ENCODE measurements at places on chromosomes 4 and X.

- DNase-seq = no peak
Observed at GRCh38 chr4:25978327-25978726, 64.3 kb downstream of the SMIM20 start.

GRCh38 chrX:40433160-40433559 lies 147.6 kb upstream of the ATP6AP2 start:
- no peak for DNase-seq

GRCh38 chr4:152691761-152692160 lies 12.0 kb upstream of the TMEM154 start:
- no peak for DNase-seq

DNA sequence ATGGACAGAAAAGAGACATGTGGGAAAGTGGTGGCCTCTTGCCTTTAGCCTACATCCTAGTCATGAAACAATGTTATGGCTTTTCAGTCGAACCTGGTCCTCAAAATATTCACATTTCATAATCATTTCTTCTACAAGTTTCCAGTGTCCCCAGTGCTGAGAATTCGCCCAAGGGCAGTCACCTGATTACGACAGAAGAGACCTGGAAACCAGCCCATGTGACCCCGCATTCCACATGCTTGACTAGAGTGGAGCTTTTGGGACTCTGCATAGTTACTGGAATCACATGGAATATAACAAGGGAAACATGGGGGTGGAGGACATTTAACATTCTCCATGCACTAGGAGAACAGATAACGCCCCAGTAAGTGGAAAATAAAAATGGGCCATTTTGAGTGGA lies 100.1 kb downstream of the PPARGC1A start:
- DNase-seq = no peak

DNA sequence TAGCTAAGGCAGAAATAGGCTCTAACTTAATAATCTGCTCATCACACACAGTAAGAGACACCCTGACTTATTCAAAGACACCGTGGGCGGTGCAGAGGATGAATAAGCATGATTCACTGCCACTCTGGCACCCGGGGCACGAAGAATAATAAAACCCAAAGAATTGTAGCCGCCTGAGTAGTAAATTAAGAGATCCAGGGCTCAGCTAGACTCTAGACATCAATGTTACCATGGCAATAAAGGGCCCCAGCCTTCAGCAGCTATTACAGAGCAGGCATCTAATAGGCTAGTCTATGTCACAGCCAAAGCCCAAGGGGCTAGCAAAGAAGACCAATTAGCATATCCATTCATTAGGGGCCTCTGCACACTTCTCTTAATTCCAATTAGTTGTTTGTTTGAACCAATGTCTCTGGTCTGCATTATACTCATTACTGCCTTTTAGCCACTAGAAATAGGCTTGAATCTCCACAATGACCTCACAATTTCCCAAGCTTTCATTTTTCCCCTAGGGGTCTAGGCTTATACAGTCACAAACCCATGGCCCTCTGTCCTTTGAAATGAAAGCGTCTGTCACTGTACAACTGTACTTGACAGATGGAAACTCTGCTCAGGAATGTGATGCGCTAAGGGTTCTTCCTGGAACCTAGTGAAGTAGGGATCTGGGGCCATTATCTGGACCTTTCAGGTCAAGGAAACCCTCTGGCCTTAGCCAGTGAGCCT lies 3.0 kb upstream of the ATP1B4 start:
- DNase-seq = no peak

- no peak for DNase-seq
Observed at GRCh38 chr4:21778702-21779101, 169.9 kb downstream of the KCNIP4 start.

GRCh38 chr4:140806163-140806562 lies 50.0 kb upstream of the TBC1D9 start:
- DNase-seq = no peak

DNA sequence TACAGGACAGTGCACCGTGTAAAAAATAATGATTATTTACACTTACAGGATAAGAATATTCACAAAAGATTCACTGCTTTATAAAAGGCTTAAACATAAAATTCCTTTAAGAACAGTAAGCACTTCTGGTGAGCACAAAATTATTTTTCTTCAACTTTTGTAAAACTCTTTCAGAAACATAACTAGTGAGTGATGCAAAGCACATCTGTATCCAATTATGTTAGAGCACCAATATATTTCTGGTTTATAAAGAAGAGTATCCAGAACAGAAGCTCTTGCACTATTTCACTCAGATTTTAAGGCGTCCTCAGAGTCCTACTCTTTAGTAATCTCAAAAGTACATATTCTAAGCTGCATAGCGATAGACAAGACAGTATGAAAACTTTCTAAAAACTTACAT lies 276.0 kb downstream of the C4orf33 start:
- DNase-seq = no peak

DNA sequence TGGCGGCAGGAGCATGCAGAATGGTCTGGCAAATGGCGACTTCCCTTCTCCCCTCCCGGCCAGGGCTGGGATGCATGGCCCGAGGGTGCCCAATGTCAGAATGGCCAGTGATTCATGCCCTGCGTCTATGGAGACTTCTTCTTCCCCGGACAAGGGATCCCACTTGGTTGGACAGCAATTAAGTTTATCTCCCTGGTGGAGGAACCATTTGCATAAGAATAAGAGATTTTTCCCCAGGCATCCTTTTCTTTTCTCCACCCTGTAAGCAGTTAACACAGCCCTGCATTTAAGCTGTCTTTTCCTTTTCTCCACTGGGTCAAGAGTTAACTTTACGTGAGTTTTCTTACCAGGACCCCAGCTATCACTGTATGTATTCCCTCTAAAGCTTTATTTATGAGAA lies 856.6 kb downstream of the GLUD2 start:
- no peak for DNase-seq

GRCh38 chr4:18973296-18973695 lies 951.7 kb upstream of the LCORL start:
- DNase-seq = no peak

GRCh38 chr4:19675172-19675811 lies 576.4 kb upstream of the SLIT2 start:
- DNase-seq = no peak

GRCh38 chrX:150213481-150214030 lies 149.6 kb upstream of the MAMLD1 start:
- no peak for DNase-seq
